ENCODE measurements at places on chromosomes 1 and 21.
A peak's percentile ranks its signal among the peaks of the same experiment; 100 is the strongest.

GRCh38 chr1:17687145-17687544 lies 68.0 kb upstream of the ACTL8 start:
- DNase-seq: no peak

- DNase-seq: no peak
Measured at GRCh38 chr1:115237507-115237906, 100.5 kb downstream of the NGF start.

DNA sequence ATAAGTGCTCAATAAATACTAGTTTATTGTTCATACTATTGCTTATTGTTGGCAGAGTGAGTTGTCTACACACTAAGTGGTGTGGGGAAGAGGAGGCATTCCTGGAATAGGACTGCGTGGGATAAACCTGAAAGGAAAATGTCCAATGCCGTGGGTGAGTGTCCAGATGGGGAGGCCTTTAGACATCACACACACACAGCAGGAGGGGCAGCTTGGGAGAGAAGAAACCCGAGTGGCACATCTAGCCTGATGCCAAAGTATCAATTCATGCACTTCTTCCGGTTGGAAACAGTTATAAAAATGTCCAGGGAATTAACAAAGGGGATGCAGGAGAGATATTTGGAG lies 27.3 kb downstream of the CCN1 start:
- DNase-seq: no peak

GRCh38 chr1:42957880-42958487 lies 684 bp downstream of the SLC2A1 start:
- DNase-seq: peak; percentile 51

DNA sequence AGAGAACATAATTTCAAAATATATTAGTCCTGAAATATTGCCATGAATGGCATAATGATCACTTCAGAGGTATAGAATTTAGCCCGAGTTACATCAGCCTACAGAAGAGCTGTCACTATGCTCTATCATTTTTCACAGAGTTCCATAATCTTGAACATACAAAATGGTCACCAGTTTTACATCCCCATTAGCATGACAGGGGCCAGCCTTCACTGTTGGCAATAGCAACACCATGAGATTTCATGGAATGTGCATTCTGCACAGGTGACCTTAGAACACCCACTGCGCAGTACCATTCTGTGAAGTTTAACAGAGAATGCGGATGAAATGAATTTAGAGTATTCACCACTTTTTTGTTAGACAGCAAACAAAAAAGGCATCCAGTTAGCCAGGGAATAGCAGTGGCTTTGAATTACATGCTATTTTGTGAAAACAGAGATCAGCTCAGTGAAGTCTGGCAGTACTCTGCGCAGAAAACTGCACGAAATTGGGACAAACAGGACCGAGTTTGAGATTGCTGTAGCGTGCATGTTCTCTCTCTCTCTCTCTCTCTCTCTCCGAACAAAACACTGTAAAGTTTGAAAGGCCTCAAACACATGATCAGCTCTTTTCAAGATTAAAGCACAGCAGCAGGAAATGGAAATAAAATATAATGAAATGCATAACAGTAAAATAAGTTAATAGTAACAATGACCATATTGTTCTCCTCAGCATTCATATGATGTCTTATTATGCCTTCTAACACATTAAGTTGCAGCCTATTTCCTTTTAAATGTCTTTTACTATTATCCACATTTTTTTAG lies 349.3 kb downstream of the USH2A start:
- no peak for DNase-seq

DNA sequence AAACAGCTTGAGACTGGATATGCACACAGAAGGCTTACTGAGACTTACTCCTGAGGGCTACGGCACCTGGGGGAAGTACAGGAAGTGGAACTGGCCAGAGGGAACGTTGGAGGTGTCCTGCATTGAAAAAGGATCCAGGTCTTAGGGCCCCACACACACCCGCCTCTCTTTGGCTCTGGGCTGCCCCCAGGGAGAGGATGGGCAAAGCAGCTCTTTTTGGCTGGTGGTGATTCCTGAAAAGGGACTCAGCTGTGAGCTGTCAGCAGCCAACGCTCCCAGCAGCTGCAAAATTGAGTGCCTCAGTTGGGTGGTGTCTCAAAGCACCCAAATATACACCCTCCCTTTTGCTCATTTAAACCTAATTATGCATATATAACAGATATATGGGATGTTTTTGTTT lies 213.2 kb downstream of the TNR start:
- no peak for DNase-seq

GRCh38 chr1:163056831-163057230 lies 12.3 kb upstream of the RGS4 start:
- no peak for DNase-seq

GRCh38 chr1:84403347-84403746 lies 5.1 kb downstream of the DNASE2B start:
- DNase-seq: no peak

DNA sequence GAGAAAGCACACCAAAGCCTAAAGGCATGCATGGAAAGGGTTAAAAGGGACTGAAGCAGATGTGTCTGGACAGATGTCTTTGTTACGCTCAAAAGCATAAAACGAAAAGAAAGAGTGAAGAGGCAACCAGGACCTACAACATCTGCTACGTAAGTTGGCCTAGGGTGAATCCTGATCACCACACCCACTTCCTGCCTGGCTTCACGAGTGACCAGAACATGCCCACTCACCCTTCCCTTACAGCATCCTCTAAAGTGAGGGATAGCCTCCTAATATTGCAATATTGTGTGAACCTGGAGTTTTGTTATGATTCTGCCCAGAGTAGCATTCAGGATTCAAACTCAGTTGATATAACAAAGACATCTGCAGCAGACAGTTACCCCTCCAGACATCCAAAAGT lies 10.6 kb upstream of the OLIG2 start:
- no peak for DNase-seq

GRCh38 chr21:45325206-45326168 lies 37.8 kb upstream of the POFUT2 start:
- DNase-seq: no peak

DNA sequence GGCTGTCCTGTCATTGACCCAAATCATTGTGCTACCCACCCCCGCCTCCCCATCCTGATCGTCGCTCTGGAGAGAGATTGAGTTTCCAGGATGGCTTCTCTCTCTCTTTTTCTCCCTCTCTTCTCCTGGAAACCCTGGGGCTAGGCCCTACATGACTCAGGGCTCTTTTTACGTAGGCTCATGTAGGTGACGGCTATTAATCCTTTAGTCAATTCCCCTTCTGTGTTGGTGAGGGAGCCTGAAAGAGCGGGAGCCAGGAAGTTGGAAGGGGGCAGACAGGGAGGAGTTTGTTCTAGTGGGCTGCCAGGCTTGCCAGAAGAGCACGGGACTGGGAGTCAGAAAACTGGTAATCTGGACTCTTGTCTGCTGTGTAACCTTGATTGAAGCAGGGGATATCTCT lies 9.7 kb downstream of the ATP2B4 start:
- no peak for DNase-seq

- no peak for DNase-seq
Measured at GRCh38 chr1:55720261-55720660, 505.1 kb upstream of the USP24 start.

DNA sequence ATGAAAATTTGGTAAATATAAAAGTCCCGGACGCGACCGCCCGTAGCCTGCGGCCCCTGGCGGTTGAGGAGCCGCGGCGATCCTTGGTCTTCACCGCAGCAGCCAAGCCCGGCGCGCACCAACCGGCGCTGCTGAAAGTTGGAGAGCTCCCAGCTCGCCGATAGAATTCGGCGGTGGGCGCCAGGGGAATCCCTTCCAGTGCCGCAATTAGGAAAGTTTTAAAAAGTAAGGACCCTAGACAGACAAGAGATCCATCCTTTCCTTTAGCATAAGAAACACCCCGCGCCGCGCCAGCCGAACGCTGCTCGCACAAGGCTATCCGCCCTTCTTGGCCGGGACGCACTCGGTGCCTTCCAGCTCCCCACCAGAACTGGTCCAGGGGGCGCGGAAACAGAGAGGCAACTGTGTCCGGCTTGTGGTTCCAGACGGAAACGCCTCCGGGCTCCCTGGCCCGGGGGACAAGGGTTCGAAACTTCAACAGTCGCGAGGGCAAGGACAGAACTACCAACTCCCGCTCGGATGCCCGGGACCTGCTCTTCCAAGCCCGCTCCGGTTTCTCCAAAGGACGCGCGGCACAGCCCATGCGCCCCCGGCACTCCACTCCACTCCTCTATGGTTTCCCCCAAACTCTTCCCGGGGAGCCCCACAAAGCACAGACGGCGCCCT lies 1.7 kb downstream of the FAM78B start:
- DNase-seq: no peak

DNA sequence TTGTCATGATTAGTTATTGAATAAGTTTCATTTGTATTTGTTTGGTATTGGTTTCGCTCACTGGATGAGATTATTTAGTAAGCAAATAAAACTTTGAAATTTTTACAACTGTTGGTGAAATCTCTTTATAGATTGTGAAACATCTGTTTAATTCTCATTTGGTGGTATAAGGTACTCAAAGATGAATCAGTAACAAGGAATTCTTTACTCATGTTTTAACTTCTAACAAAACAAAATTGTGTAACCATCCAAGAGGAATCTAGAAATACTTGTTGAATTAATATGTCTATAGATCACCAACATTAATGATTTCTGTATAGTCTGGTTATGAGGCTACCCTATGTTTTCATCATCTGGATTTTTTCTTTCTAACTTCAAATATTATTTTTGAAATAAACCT lies 62.8 kb upstream of the USP25 start:
- no peak for DNase-seq

DNA sequence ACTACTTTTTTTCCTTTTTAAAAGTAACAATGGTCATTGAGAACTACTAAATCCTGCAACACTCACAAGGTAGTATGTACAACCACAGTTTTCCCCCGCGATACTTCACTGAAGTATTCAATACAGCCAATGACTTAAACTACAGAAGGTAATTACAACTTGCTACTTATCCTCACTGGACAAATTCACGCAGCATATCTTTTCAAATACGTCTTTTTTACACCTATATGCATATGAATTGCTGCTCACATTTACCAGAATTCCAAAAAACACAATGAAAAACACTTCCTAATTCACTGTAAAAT lies 12.4 kb downstream of the NRIP1 start:
- DNase-seq: no peak

GRCh38 chr1:64136752-64137411 lies 66.5 kb upstream of the UBE2U start:
- peak; percentile 52 for DNase-seq

DNA sequence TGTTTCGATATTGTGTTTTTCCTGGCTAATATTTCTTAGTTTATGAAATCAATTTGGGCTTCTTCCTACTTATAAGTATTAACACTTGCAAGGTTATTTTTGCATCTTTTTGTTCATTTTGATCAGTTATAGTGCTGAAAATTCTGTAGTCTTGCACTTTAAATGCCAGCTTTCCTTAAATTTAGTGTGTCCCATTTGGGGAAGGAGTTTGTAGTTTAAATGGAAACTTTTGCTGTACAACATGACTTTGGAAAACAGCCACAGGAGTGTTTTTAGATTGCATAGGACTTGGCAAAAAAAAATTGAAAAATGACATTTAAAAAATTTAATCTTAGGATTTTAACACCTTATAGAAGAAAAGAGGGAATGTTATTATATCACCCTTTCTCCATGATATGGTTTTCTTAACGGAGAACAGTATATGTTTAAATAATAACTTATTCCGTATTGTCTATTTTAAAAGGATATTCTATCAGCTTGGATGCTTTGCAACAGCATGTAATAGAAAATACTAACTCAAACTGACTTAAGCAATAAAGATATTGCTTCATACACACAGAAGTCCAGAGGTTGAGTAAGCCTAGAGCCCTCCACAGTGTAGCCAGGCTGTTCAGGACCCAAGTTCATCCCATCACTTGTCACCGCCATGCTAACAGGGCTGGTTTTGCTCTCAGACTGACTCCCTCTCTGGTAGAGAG lies 53.8 kb downstream of the LYPLAL1 start:
- no peak for DNase-seq

- DNase-seq: no peak
Measured at GRCh38 chr1:17423781-17424245, 15.7 kb downstream of the RCC2 start.

GRCh38 chr1:102365071-102365470 lies 368.3 kb upstream of the OLFM3 start:
- DNase-seq: no peak

DNA sequence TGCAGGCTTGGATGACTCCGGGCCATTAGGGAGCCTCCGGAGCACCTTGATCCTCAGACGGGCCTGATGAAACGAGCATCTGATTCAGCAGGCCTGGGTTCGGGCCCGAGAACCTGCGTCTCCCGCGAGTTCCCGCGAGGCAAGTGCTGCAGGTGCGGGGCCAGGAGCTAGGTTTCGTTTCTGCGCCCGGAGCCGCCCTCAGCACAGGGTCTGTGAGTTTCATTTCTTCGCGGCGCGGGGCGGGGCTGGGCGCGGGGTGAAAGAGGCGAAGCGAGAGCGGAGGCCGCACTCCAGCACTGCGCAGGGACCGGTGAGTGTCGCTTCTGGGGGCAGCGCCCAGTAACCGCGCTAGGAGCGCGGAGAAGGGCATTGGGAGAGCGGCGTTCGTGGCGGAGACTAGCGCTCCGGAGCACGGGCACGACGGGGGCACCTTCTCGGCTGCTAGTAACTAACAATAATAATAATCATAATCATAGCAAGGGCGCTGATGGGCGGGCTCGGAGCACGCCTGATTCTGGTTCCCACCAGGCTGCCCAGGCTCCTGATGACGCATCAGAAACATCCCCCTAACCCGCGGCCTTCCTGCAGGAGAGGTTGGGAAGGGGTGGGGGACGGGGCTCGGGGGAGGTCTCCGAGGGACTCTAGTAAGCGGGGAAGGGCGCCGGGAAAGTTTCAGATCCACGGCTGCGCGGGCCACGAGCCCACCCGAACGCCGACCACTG lies at the start of gene MX1:
MX1 (plus strand) TSS at position 286 of the 722 bp plus-strand sequence. CDS start 5,832 bp downstream, outside the sequence.
- DNase-seq: peak; percentile 94

GRCh38 chr21:45454926-45455673 lies 50.1 kb downstream of the COL18A1 start:
- DNase-seq: no peak

DNA sequence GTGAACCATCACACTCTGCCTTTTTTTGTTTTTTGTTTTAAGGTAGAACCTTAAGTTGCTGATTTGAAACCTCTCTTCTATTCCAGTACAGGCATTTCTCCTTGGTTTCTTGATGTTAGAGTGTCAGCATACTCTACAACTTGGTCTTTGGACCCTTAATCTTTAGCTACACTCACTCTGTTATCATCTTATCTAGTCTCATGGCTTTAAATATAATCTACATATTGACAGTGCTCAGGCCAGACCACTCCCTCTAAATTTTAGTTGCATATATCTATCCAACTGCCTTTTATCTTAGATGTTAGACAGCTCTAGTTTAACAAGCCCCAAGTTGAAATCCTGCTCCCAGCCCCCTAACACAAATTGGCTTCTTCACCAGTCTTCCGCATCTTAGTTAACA lies 22.1 kb downstream of the NME7 start:
- DNase-seq: no peak
